Activated T-cell treated with anti-CD3 and anti-CD28 coated beads for 4 hours (primary cell): ENCODE measurements at places on chromosomes 12 and 14.

- DNase-seq: no peak
Measured at GRCh38 chr14:82223276-82223675, 689.6 kb upstream of the SEL1L start.

DNA sequence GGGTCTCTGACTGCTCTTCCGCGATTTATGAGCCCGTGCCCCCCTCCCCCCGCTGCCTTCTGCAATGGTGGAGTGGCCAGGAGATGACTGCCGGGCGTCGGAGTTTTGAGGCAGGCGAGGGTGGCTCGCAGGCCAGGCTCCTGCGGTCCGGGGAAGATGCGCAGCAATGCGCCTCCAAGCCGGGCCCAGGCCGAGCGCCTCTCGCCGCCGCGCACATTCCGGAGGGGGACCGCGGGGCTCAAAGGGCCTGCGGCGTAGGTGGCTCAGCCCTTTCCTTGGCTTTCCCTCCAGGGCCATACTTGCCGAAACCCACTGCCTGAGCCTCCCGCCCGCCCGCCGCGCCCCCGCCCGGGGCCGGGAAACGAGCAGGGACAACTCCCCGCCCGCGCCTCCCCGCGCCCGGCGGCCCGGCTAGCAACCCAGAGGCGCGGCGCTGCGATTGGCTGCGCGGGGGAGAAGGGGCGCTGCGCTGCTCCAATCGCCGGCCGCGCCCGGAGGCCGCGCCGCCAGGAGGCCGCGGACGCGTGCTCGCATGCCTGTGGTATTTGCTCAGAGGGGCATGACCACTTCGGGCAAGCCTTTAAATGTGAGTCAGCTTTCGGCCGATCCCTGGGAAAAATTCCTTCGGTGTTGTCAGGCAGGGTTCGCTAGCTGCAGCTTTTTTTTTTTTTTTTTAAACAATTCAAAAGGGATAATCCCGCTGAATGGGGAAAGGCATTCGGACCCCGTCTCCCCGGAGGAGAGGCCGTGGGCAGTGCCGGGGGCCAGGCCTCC, 157.9 kb upstream of the PARP11 start:
- DNase-seq: peak; percentile 56

DNA sequence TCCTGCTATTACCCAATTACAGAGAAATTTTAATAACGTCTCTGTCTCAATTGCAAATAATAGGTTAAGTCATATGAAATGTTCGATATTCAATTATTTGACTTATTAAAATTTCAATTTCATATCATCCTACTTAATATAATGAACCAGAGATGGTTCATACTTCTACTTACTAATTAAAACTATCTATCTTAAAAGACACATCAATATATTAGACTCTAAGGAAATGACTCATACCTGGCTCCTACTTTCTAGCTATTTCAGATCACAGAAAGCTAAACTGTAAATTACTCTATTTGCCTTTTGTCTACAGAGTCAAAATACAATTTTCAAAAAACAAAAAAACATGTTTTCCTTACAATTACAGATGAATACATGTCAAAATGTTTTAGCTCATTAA, 99.6 kb downstream of the CAPZA3 start:
- no peak for DNase-seq

GRCh38 chr14:37901978-37902377, 305.7 kb upstream of the SSTR1 start:
- no peak for DNase-seq

DNA sequence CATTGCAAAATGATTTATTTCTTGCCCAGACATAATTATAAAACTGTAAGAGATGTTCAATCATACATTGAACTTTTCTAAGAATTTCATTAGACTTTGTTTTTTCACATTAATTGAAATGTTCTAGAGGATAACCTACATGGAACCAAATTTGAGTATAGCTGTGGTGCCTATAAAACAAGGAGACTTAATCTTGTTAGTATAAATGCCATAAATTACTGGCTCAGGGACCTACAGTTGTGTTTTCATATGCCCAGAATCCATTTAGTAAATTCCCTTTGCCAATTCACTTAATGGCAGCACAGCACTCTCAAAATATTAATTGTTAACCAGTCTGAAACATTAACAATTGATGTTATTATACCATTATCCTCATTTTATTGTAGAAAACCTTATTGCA, 488.5 kb downstream of the NELL2 start:
- DNase-seq: no peak

DNA sequence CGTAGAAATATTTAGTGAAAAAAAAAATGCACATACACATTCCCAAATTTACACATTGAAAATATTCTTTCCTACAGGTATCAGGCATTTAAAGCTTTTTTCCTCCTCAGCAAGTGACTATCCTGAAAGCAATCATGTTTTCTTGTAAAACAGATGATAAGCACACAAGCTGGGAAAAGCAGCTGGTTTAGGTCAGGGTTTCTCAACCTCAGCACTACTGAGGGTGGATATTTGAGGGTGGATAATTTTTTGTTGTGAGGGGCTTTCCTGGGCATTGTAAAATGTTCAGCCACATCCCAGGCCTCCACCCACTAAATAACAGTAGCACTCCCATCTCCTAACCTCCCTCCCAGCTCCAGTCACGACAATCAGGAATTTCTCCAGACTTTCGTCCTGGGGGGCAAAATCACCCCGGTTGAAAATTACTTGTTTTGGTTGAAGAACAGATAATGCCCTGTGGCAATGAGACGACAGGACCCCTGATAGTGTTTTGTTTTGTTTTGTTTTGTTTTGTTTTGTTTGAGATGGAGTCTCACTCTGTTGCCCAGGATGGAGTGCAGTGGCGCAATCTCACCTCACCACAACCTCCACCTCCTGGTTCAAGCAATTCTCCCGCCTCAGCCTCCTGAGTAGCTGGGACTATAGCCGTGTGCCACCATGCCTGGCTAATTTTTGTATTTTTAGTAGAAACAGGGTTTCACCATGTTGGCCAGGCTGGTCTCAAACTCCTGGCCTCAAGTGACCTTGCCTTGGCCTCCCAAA, 15.0 kb upstream of the NT5DC3 start:
- no peak for DNase-seq

DNA sequence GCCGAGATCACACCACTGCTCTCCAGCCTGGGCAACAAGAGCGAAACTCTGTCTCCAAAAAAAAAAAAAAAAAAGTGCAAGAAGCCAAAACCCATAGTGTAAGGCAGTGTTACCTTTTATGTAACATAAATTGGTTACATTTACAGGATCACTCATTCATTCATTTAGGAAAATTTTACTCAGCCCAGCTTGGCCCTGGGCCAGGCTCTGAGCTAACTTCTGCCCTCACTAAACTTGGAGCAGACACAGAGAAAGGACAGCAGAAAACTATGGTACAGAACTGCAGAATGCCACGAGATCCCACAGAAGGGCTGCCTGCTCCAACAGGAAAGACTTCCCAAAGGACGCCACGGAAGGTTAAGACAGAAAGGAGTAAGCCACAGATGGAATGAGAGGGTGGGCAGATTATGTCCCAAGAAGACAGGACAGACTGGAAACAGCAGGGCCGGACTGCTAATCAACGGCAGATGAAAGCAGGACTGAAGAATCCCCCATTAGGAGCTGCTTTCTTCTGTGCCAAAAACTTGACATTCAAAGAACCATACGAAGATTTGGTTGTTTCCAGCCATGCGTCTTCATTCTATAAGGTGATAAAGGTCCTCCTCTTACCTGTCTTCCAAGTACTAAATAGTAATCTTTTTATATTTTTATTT, 18.9 kb downstream of the PPP1R13B start:
- DNase-seq: no peak

GRCh38 chr12:120200364-120200800, 529 bp downstream of the RPLP0 start:
- DNase-seq: no peak

- DNase-seq: peak; percentile 74
Measured at GRCh38 chr12:113185180-113186032, at the start of the genes DDX54 and RITA1. Gene DDX54 (minus strand): TSS chr12:113185478. CDS start chr12:113185451, 27 bp downstream. Gene RITA1 (plus strand): TSS chr12:113185721. CDS start chr12:113186747, 1,026 bp downstream.

GRCh38 chr12:40622246-40622838, 69.9 kb upstream of the CNTN1 start:
- DNase-seq: no peak

DNA sequence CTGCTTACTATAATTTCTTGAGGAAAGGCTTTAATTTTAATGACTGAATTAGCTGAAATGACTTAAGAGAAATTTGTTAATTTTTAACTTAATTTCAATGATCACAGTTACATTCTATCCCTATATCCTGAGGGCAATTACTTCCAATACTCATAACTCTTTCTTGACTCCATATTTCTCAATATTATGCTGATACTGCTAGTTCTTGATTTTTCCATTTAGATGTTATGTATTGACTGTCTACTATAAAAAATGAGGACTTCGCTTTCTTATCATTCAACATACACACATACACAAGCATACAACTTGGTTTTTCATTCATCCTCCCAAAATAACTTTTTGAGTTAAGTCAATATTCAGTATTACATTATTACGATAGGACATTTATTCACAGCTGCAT, 176.2 kb downstream of the PHLDA1 start:
- DNase-seq: no peak

GRCh38 chr14:64401949-64402348, 13.8 kb downstream of the MTHFD1 start:
- DNase-seq: no peak

DNA sequence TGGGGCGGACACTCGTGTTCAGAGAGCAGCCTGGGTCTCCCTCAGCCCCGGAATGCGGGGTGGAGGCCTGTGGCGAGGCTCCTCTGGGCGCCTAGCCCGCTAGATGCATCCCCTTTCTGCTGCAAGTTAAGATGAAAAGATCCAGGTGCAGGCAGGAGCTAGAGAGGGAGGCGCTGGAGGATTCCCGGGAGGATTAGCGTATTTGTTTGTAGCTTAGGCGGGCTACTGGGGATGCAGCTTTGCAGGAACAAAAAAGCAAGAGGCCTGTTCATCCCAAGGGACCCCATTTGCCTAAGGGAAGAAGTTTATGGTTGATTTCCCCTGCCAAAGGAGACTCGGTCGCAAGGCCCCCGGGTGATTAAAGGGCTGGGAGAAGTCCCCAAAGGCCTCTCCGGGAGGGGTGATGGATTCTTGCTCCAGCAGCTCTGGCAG, 824 bp downstream of the CCDC177 start:
- DNase-seq: peak; percentile 7
